ENCODE measurements at places on chromosomes 13 and 19.

DNA sequence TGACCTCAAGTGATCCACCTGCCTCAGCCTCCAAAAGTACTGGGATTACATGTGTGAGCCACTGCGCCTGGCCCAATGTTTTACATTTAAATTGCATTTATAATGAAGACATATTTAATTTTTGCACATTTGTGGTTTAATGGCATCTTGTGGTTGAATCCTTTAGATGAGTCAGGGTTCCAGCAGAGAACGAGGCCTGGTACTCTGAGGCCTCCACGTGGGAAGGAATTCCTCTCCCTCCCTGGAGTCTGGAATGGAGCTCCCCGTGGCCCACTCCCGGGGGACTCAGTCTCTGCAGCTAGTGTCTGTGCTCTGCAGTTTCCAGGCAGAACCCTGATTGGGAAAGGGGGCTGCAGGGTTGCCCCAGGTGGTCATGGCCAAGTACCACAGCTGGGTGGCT lies 24.2 kb downstream of the ZFR2 start:
- DNase-seq, result no peak

DNA sequence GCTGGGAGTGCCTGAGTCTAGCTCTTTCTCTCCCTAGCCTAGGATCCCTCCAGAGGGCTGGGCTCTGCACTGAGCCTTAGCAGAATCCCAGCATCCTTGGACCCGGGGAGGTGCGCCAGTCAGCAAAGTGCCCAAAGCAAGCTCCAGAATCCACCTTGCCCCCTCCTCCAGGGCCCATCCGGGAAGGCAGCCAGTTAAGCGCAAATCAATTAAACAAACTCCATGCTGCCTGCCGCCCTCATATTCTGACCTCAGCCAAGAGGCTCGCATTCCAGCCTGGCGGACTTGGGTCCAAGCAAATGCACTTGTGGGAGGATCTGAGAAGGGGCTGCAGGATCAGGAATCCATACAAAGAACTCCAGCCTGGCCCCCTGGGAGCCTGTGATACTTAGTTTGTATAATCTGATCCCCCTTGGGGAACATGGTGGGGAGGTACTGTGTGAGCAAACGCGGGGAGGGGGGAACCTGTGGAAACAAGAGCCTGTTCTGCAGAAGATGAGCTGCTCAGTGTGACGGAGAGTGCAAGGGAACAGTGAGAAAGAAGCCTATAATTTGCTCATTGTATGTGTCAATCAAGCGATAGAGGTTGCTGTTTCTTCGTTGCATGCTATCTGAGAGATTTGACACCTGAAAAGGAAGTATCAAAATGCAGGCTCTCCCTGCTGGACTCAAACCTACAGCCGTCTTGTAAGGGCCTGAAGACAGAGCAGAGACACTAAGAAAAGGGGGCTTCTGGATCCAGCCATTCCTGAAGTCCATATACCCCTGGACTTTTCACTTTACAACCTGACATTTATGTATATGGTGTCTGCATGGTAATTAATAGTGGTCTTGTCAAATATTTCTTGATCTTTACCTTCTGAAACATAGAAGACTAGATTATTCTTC lies 29.4 kb downstream of the ZNRF4 start:
- no peak for DNase-seq

- no peak for DNase-seq
These were observed 66.0 kb downstream of the PCCA start for GRCh38 chr13:100154842-100155416.

DNA sequence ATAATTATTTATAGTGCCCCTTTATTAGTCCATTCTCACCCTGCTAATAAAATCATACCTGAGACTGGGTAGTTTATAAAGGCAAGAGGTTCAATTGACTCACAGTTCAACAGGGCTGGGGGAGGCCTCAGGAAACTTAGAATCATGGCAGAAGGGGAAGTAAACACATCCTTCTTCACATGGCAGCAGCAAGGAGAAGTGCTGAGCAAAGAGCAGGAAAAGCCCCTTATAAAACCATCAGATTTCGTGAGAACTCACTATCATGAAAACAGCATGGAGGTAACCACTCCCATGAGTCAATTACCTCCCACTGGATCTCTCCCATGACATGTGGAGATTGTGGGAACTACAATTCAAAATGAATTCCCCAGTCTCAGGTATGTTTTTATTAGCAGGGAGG lies 89.9 kb upstream of the STARD13 start:
- no peak for DNase-seq

GRCh38 chr13:76971851-76972829 lies 19.7 kb upstream of the CLN5 start:
- DNase-seq, result no peak

DNA sequence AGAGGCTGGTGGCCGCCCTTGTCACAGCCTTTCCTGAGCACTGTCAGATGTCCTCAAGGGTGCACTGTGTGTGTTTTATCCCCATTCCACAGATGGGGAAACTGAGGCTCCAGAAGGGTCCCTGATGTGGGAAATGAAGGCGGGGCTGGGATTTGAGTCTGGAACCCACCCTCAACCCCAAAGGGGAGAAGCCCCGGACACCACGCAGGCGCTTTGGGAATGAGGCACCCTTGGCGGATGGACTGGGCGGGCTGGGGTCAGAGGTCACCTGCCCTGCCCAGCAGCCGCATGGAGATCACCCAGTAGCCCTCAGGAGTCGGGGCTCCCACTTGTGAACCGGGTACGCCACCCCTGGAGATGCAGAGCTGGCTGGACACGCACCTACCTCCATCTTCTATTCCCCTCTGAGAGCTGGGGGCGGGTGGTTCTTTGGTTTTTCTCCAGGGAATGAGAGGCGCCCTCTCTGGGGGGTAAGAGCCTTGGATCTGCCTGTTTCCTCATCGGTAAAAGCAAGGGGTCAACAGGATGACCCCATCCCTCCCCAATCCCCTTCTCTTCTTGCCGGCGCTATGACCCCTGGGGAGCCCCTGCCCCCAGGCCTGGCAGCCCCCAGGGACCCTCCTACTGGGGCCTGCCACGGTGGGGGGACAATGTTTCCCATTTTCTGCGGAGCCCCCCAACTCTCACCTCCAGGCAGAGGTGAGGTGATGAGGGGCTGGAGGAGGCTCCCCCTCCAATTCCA lies 8.3 kb upstream of the ONECUT3 start:
- no peak for DNase-seq

GRCh38 chr13:24066405-24067295 lies 93.9 kb upstream of the SPATA13 start:
- no peak for DNase-seq

DNA sequence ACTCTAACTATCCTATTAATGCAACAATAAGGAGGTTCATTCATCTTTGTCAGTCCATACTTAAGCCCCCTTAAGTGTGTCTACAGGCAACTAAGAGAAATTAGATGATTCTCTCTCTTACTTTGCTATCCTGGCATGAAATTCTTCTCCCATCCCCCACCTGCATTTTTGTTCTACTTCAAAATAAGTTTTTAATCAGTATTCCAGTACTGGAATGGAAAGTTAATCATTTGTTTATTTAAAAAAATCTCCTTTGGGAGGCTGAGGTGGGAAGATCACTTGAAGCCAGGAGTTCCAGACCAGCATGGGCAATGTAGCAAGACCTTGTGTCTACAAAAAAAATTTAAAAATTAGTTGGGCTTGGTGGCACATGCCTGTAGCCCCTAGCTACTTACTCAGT lies 222.1 kb downstream of the MZT1 start:
- no peak for DNase-seq

DNA sequence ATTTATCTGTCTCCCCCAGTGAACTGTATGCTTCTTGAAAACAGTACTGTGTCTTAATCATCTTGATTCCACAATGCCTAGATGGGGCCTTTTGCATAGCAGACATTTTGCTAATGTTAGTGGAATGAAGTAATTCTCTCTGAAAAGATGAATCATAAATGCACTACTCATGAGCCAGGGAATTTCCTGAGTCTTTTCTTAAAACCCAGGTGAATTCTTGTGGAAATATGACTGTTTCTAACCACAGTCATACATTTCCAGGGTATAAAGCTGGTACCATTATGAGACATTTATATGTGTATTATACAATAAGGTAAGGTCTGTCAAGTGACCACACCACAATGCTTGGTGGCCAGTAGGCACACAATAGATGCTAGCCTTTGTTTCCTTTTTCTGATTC lies 5.5 kb upstream of the KCTD4 start:
- no peak for DNase-seq

GRCh38 chr13:59690857-59691500 lies 472.7 kb downstream of the DIAPH3 start:
- no peak for DNase-seq

Data from stimulated activated CD4-positive, alpha-beta T cell treated with anti-CD3 and anti-CD28 coated beads, Interleukin-12 subunit alpha, Interleukin-12 subunit beta, amount 100 ng/mL, for 4 hours (primary cell).